SK-N-DZ (cell line): ENCODE measurements at places on chromosomes 13 and 19.

- DNase-seq = no peak
Observed at GRCh38 chr13:109454167-109454917, 332.0 kb downstream of the IRS2 start.

- DNase-seq = no peak
Observed at GRCh38 chr13:50796463-50796862, 47.0 kb downstream of the DLEU7 start.

- DNase-seq = no peak
Observed at GRCh38 chr19:13260883-13261653, 110.9 kb downstream of the IER2 start.

GRCh38 chr13:105202354-105202753 lies 1333.1 kb downstream of the EFNB2 start:
- peak; percentile 58 for DNase-seq

DNA sequence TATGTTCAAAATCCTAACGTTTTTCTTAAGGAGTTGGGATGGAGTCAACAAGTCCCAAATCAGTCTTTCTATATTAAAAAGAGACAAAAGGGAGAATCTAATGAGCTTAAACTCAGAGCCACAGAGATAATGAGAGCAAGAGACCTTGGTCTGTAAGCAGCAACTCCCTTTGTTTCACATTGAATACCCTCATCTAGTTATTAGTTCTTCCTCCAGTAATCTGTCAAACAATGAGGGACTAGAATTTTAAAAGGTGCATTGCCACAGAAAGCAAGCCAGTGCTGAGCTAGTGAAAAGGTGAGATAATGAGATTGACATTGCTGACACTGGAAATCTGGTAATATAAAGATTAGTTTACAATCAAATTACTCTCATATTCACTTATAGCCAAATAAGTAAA lies 718.6 kb downstream of the DACH1 start:
- no peak for DNase-seq

GRCh38 chr13:78339927-78340326 lies 263.4 kb downstream of the POU4F1 start:
- no peak for DNase-seq

DNA sequence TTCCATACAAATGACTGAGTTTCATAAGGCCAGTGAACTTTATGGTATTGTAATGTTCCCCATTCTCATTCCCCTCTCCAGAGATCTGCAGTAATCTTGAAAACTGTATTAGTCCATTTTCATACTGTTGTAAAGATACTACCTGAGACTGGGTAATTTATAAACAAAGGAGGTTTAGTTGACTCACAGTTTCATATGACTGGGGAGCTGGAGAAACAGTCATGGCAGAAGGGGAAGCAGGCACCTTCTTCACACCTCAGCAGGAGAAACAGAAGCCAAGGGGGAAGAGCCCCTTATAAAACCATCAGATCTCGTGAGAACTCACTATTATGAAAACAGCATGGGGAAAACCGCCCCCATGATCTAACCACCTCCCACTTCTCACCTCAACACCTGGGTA lies 318.7 kb upstream of the KLF12 start:
- DNase-seq = no peak

DNA sequence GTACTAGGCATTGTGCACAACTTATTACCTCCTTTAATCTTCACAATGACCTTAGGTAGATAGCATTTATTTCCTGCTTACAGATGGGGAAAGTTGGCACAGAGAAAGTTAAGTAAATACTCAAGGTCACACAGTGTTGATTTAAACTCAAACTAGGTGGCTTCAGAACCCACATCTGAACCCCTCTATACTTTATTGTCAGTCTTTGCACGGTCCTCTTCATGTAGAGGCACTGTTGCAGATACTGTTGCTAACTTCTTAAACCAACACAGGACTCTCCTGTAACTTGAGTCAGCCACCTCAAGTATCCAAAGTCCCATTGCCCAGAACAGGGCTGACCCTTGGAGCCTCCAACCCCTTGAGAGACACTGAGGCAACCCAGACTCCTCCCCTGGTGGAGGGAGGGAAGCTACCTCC lies 48.8 kb downstream of the FRY start:
- DNase-seq = no peak

- DNase-seq = no peak
Observed at GRCh38 chr13:45206340-45206739, 5.5 kb upstream of the KCTD4 start.
